ENCODE measurements at places on chromosomes 12 and 14.
A peak's percentile ranks its signal among the peaks of the same experiment; 100 is the strongest.

- no peak for DNase-seq
Measured at GRCh38 chr14:68147303-68147702, 327.7 kb downstream of the RAD51B start.

DNA sequence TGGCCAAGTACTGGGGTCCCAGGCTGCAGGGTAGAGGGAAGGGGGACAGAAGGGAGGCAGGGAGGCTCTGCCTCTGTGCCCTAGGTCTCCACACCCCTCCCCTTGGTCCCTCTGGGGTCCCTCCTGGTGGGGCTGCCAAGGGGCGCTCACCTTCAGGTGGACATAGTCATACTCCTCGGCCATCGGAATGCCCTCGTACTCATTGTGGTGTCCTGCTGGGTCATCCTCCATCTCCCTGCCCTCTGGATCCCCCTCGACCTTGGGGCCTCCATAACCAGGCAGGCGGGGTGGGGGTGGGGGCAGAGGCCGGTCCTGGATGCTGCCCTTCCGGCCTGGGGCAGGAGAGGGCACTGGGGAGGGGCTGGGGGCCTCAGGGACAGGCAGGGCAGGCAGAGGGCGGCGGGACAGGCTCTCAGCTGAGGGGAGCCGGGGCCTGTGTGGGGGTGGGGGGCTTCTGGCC, 5.8 kb downstream of the EFS start:
- no peak for DNase-seq

- DNase-seq, result no peak
Measured at GRCh38 chr12:1883513-1883912, 34.9 kb downstream of the CACNA2D4 start.

DNA sequence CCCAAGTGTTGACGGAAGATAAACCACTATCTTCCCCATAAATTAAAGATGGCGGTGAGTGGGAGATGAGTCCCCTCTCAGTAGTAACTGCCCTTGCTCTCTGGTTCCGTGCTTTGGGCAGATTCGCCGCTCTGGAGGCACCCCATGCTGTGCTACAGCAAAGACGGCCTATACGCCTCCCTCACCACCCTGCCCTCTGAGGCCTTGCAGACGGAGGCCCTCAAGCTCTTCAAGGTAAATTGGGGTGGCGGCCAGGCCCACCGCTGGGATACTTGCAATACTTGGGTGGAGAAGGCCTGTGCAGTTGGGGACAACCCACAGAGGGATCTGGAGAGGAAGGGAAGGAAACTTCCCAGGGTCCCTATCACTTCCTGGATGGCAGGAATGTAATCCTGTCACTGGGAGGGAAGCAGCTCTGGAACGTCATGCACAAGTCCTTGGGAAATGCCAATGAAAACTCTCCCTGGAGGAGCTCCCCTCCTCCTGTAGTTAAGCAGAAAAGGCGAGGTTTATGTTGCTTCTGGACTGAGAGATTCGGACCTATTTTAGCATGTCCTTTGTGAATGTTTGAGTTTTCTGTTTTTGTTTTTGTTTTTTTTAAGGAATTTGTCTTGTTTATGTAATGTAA, 22.8 kb downstream of the PIGH start:
- no peak for DNase-seq

- DNase-seq, result no peak
Measured at GRCh38 chr12:128956755-128957154, 103.5 kb downstream of the GLT1D1 start.

- DNase-seq, result no peak
Measured at GRCh38 chr12:57529831-57530230, 7.2 kb downstream of the MBD6 start.

DNA sequence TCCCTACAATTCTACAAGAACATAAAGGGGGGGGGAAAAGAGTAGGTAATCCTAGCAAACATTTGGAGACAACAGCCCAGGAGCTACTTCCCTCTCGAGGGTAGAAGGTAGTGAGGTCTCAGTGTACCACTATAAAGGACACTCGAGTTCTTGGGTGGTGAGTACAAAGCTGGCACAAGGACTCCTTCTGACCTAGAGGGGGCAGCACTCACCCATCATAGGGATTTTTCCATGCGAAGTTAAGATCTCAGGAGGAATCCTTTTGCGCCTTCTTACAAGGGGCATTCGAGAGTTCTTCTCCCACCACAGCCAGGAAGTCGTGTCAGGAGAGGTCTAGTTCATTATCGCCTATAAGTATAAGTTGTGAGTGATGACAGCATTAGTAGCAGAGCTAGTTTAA, 200.2 kb upstream of the RBM19 start:
- DNase-seq, result peak; percentile 68

DNA sequence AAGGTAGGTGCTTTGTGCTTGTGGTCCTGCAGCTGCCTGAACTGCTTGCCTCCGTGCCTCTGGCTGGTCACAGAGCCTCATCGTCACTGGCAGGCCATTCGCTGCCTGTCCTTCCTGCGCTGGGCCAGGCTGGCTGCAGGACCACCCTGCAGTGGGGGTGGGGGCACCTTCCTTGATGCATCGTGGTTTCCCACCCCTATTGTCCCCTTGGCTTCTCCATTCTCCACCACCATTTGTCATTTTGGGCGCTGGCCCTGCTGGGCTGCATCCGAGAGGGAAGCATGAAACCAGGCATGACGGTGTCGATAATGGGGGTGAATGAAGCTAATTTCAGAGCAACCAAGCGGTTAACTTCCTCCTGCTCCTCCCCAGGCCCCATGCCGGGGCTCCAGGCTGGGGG, 127.7 kb downstream of the NRXN3 start:
- no peak for DNase-seq

- no peak for DNase-seq
Measured at GRCh38 chr14:20866194-20866593, 25.0 kb upstream of the RNASE3 start.

- DNase-seq, result peak; percentile 74
Measured at GRCh38 chr12:30980955-30981662, 54.6 kb downstream of the TSPAN11 start.

GRCh38 chr12:54051874-54052437, 1.7 kb upstream of the HOXC4 start:
- DNase-seq, result no peak

GRCh38 chr12:2582631-2583030, 212.1 kb upstream of the FKBP4 start:
- DNase-seq, result no peak

DNA sequence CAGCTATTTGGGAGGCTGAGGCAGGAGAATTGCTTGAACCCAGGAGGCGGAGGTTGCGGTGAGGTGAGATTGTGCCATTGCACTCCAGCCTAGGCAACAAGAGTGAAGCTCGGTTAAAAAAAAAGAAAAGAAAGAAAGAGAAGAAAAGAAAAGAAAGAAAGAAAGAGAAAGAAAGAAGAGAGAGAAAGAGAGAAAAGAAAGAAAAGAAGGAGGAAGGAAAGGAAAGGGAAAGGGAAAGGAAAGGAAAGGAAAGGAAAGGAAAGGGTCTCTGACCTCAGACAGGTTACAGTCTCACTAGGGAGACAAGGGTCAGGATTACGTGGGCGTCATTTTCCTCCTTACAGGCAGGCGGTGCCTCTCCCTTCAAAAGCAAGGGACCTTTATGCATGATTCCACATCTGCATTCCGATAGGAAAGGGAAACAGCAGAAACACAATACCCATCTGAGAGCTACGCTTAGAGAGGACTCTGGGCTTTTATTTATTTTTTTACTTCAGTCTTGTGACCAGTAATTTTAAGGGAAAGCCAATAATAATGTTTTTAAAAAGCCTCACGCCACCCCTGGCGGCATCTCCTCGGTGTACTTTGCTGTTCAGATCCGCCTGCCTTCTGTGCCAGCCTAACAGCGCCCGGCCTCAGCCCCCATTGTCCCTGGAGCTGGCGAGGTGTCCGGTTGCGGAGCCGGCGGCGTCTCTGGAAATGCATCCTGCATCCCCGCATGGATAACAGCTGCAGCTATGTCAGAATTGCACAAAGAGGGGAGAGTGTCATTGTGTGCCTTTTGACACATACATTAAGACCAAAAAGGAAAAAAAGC, 945 bp upstream of the HIP1R start:
- peak; percentile 70 for DNase-seq

- no peak for DNase-seq
Measured at GRCh38 chr12:55957106-55957859, 8.6 kb downstream of the PMEL start.

DNA sequence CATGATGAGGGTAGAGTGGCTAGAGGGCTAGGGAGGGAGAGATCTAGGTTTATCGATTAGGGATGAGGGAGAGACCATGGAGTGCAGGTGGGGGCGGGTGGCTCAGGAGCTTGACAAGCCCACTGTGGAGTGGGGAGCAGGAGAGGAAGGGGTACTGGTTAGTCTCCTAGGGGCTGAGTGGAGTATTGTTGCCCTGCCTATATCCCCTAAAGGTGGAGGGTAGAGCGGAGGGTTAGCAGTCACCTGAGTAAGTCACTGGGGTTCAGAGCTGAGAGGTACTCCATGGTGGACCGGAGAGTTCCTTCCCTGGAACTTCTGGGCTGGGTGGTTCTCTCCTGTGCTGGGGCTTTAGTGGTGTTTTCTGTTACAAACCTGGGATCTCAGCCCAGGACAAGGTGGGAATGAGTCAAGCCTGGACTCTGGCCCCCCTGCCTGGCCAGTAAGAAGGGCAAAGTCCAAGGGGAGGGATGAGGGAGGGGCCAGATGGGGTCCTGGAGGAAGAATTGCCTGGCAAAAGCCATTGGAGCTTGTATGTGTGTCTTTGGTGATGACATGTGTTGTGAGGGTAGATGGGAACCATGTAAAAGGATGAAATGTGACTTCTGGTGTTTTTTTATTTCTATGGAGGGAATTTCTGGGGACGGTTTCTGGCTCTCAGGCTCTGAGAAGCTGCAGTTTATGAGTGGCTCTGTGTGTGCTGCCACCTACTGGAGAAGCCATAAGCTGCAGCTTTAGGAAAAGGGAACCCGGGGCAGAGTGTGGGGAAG, at the start of gene CIDEB:
CIDEB (minus strand) TSS at position 403 of the 767 bp plus-strand sequence; CDS start at position 284, 119 bp downstream.
- peak; percentile 55 for DNase-seq

GRCh38 chr12:92370828-92371227, 225.2 kb upstream of the BTG1 start:
- no peak for DNase-seq

DNA sequence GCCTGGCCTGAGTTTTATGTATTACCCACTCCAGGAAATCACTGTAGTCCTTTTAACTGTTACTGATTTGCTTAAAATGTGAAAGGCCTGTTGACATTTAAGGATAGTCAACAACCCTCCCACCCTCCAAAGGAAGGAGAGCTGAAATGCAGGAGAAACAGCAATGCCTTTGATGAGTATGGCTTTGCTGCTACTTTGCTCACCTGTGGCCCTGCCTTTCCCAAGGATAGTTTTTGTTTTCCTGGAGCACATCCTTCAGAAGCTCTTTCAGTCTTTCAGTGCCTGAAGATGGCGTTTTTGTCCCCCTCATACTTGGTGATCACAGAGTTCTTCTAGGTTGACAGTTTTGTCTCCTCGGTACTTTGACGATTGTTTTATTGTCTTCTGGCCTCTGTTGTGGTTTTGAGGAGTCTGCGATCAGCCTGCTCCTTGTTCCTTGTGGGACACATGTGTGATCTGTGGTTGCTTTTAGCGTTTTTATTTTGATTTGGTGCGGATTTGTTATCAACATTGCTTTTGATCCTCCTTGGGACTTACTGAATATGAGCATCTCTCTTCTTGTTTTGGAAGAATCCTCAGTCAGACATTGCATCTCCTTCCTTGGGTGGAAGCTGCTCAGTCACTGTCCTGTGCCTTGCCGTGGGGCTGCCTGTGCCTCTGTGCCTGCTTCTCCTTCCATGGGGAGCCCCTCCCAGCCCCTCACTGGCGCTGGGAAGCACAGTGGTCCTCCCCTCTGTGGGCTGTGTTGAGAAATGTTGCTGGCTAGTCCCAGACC, 17.2 kb downstream of the PACS2 start:
- no peak for DNase-seq

- DNase-seq, result no peak
Measured at GRCh38 chr12:48061938-48062719, 43.8 kb downstream of the SENP1 start.

GRCh38 chr14:95500201-95500681, 16.2 kb downstream of the SYNE3 start:
- peak; percentile 91 for DNase-seq

GRCh38 chr14:100031506-100032281, 33.5 kb upstream of the EVL start:
- peak; percentile 66 for DNase-seq

GRCh38 chr14:76917158-76917596, 91.0 kb downstream of the LRRC74A start:
- DNase-seq, result no peak

DNA sequence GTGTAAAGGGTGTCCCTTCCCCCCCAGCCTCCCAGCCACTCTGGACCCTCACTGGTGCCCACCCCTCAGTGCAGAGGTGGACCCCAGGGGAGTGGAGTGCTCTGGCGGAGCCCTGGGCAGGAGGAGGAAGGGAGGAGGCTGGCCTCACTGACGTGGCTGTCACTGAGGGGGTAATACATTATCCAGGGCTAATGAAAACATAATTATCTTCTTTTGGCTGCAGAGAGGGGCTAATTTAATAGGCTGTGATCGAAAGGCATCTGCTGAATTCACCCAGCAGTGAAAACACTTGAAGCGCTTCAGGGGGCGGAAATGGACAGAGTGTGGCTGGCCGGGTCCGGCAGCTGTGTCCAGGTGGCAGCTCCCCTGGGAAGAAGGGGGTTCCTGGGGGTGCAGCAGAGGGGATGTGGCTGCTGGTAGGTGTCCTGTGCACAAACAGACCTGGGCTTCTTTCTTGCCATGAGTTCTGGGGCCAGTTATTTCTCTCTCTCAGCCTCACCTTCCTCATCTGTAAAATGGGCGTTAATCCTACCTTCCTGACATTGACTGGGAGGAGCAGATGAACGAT, 3.7 kb upstream of the NOS1 start:
- DNase-seq, result no peak

DNA sequence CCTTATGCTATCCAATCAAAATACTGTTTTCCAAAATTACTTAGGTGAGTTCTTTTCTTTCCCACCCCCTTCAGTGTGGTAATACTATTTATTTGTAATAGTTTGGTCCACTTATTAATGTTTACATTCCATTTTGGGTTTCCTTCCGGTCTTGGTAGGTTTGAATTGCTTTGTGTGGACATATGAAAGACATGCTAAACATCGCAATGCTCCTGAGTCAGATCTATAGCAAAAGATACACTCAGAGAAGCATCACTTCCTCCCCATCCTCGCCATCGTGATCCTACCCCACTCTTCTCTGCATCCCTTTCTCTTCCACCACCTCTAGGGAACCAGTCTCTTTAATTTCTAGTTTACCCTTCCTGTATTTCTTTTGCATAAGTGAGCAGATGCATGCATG, 30.0 kb downstream of the TUNAR start:
- DNase-seq, result no peak

DNA sequence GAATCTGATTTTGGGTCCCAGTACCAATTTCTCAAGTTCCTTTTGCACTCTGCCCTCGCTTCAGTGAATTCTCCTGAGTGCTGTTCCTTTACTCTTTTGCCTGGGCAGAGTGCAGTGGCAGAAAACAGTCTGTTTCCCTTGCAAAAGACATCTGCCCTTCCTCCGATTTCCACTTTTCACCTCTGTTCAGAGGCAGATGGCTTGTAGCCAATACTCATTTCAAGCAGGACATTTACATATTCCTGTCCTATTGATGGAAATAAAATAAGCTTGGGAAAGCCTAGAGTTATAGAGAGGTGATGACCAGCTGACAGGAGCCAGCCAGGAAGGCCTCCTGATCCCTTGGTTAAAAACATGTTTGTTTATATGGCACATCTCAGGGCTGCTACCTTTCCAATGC, 111.0 kb downstream of the SLC8A3 start:
- DNase-seq, result no peak

Measured in head of caudate nucleus (tissue), 42 donors.